ENCODE measurements at places on chromosomes 7 and 10. TPM values are rescaled to one million over a fixed set of nuclear protein-coding genes. Genes with fewer than 3 reads are reported as not detected.
A peak's percentile ranks its signal among the peaks of the same experiment; 100 is the strongest.

DNA sequence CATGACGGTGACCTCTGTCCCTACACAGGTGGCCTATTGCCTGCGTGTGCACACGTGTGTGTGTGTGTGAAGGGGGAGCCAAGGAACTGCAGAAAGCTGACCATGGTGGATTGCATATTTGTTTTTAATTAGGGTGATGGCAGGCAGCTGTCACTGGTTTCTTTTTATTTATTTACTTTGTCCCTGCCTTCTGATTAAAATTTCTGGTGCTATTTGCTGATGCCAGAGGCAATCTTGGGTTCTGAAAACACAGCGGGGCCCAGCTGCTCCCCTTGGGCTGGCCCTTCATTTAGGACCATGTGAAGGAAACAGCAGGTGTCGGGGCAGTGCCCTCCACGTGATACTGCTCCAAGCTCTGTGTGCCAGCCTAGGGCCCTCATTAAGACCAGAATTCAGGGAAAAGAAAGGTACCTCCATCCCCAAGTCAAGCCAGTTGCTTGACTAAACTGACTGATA is 71.3 kb upstream of the PODXL start:
- H3K36me3 ChIP-seq: no peaks in the 10 kb centered on the region
- H3K4me1 ChIP-seq: no peaks in the 10 kb centered on the region
- DNase-seq: no peak

DNA sequence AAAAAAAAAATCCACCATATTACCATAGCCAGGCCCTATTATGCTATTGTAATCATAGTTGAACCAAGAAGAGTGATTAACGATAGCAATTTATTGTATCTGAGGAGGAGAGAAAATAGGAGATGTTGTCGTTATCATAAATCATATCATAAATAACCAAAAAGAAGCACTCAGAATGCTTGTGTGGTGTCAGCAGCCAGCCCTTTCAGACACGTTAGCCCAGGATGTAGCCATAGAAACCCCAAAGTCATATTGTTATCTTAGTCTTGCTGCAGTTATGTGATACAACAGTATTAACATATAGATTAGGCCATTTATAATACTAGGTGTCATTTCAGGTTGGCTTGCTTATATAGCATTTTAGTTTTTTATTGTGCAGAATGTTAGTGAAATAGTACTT is 102.2 kb upstream of the GATA3 start:
- H3K27me3 ChIP-seq: no peaks in the 10 kb centered on the region
- no peaks in the 10 kb centered on the region for H3K36me3 ChIP-seq
- H3K4me3 ChIP-seq: no peak overlapping the region
- no peak for DNase-seq

The RBP4 gene
- total RNA-seq: not detected

DNA sequence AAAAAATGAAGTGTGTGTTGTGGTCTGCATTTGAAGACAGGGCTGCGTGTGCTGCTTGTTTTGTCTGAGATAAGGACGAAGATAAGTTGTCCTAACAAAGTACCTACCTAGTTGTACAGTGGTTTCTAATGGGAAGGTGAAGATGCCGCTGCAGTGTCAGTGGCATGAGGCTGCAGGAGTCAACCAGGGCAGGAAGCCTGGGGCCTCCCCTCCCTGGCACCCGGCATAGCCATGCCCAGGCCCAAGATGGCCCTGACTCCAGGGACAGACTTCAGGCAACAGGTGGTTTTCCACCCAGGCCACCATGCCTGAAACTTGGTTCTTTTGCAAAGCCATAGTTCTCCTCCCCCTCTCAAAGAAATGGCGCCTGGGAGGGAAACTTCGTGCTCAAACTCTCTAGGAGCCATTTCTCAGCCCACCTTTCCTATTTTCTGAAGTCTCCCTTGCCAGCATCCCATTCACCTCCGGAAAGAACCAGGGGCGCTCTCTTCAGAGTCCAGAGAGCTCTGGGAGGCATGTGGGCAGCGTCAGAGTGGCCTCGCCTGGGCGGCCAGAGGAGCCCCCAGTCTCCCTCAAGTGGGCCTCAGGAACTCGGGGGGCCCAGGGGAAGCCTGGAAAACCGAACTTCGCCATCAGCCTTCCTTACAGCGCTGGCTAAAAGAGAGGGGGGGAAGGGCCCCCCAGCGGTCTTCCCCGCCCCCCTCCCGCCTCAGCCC is 2.1 kb upstream of the KAT6B start:
- H3K36me3 ChIP-seq: no peaks in the 10 kb centered on the region
- peak overlapping the region; percentile 79 for H3K27ac ChIP-seq
- DNase-seq: peak; percentile 10
- peaks cover 40% of the 10 kb centered on the region for H3K4me1 ChIP-seq

DNA sequence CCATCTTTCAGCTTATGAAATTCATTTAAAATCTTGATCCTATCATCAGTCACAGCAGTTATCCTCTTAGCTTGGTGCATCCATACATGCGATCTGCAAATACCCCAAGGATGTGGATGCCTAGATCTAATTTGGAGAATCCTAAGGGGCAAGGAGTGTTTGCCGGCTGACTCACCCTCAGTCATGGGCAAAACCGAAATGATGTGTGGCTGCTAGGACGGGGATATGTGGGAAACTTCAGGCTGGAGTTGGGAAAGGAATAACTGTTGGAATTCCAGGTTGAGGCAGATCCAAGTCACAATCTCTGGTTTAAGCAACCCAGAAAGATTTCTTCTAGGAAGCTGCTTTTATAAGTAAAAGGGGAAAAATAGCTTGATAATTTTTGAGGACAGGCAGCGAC is 19.7 kb upstream of the GOT1 start:
- H3K27ac ChIP-seq: no peak overlapping the region
- no peaks in the 10 kb centered on the region for H3K36me3 ChIP-seq
- H3K27me3 ChIP-seq: peaks cover 13% of the 10 kb centered on the region
- H3K4me3 ChIP-seq: no peak overlapping the region
- H3K4me1 ChIP-seq: no peaks in the 10 kb centered on the region
- no peak for DNase-seq

DNA sequence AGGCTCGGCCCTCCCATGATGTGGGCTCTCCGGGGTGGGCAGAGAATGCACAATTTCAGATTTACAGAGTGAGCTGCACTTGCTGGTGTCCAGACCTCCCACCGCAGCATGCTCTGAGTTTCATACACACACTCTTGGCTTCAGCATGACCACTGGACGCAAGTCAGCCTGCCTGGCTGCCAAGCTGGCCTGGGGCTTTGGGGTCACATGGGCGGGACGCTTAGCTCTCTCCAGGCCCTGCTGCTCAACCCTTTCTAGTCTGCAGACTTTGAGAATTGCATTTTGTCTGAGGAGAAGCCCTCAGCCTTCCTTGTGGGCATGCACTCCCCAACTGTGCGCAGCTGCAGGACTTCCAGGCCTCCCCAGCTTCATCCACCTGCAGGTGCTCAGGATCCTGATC is 5.7 kb downstream of the CYP2E1 start:
- H3K27me3 ChIP-seq: peaks cover 50% of the 10 kb centered on the region
- H3K36me3 ChIP-seq: no peaks in the 10 kb centered on the region
- H3K27ac ChIP-seq: no peak overlapping the region
- no peak overlapping the region for H3K4me3 ChIP-seq

DNA sequence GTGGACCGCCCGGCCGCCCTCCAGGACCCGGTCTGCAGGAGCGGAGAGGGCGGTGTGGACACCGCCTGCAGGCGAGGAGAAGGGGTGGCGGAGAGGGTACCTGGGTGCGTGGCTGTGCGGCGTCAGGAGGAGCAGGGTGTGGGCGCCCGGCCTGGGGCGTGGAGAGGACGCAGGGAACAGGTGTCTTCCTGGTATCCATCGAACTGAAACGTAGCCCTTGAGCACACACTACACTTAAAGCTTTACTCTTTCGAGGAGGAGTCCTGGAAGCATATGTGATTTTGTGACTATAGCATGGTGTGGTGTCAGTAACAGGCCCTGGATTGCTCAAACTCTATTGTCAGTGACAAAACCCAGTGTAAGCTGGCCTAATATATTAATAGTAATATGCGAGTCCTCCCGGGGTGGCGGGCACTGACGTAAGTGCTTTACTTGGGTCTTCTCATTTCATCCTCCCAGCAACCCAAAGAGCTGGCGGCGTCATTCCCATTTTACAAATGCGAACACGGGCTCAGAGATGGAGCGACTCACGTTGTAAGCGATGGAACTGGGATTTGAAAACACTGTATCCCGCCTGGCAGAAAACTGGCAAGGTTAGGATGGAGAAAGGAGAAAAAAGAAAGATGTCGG is 508 bp upstream of the TECPR1 start:
- H3K4me1 ChIP-seq: peaks cover 59% of the 10 kb centered on the region
- H3K4me3 ChIP-seq: peak overlapping the region; percentile 90
- no peak for DNase-seq
- no peaks in the 10 kb centered on the region for H3K27me3 ChIP-seq

DNA sequence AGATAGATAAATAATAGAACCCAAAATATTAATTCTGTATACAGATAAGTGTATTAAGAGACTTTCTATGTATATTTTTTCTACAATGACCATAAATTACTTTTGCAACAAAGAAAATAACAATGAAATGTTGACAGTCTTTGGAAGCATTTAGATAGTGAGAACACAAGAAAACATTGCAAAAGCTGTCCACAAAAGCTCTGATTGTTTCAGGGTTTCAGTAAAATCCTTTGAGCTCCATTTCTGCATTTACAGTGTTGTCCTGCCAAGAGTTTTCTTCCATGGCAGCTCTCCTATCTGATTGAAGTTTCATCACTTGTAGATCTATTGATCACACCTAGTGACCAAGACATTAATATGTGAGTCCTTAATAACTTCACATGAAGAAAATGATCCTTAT is 321.8 kb downstream of the GPR37 start:
- H3K4me1 ChIP-seq: no peaks in the 10 kb centered on the region
- H3K27ac ChIP-seq: no peak overlapping the region
- H3K27me3 ChIP-seq: no peaks in the 10 kb centered on the region
- no peak for DNase-seq

The PRPS1L1 gene
- total RNA-seq: not detected

The MEPCE gene
- 57.0 TPM for total RNA-seq

Measured in CD4-positive, alpha-beta T cell (primary cell).